Progenitor cell of endocrine pancreas (in vitro differentiated cells): ENCODE measurements at places on chromosomes 12 and 14.

- H3K27me3 ChIP-seq, result no peaks in the 10 kb centered on the region
- no peak overlapping the region for H3K4me3 ChIP-seq
- H3K36me3 ChIP-seq, result peaks cover 20% of the 10 kb centered on the region
These were observed 270.3 kb downstream of the CCDC91 start for GRCh38 chr12:28460420-28461130.

DNA sequence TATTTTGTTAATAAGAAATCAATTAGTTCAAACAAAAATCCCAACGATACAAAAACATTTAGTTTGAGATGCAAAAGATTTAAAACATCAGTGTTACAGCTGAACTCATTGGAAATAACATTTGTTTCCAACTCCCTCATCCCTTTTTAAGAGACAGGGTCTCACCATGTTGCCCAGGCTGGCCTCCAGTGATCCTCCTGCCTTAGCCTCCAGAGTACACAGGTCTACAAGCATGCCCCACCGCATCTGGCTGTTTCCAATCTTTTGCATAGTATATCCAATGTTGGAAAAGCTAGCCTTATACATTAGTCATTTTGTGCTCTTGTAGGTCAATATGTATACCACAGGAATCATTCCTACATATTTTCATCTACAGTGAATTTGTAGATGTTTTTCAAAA is 11.5 kb downstream of the RSRC2 start:
- no peaks in the 10 kb centered on the region for H3K4me1 ChIP-seq
- peaks cover 38% of the 10 kb centered on the region for H3K36me3 ChIP-seq
- no peaks in the 10 kb centered on the region for H3K27me3 ChIP-seq
- no peak for DNase-seq
- no peak overlapping the region for H3K4me3 ChIP-seq
- H3K27ac ChIP-seq, result peak overlapping the region; percentile 23

DNA sequence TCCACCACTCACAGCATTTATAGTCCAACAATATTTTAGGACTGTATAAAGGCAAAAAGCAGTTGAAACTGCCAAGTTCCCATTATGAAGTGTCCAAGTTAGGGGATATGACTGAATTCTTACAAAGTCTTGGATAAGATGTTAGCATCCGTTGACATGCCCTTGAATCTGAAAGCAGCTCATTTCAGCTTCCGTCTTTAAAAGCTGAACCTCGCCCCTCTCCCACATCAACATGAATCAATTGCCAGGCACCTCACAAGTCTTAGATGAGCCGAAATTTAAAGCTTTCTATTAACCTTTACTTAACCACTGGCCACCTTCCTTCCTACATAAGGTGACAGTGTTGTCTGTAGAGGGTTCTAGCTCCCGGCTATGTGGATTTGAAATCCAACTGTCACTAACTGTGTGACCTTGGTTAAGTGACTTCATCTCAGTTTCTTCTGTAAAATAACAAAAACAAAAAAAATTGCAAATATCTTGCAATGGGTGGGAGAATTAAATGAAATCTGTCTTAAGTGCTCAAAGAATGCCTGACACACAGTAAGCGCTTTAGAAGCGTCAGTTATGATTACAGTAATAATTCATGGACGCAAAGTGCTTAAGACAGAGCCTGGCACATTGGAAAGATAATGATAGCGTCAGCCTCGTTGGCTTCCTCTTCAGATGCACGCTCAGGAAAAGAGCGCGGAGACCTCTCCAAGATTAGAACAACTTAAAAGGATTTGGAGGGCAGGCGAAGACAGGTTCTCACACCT is 1.2 kb downstream of the PPP1CC start:
- peak overlapping the region; percentile 97 for H3K27ac ChIP-seq
- peaks cover 42% of the 10 kb centered on the region for H3K4me1 ChIP-seq
- peak overlapping the region; percentile 96 for H3K4me3 ChIP-seq
- peaks cover 2% of the 10 kb centered on the region for H3K36me3 ChIP-seq
- peaks cover 8% of the 10 kb centered on the region for H3K27me3 ChIP-seq

DNA sequence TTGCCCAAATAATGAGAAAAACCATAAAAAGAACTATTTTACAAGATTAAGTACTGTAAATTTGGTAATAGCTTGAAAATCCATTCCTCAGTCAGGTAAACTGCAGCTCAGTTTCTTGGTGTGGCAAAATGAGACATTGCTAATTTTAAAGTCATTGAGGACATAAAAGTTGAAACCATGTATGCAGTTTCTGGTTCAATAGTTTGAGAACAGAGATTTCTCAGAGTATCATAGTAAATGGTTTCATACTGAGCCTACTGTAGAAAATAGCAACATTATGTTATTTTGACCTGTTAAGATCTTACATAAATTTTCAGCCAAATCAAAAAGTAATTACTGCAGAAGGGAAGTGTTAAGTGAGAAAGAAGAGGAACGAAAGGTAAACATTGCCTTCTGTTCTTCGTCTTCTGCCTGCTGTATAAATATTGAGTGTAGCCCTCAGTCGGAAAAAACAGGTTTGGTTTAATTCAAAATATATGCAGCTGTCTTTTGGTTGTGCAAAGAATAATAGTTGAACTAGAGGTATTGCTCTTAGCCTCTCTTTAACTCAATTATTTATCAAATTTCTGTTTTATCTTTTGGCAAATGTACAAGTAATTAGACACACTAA is 119.6 kb downstream of the SYNE2 start:
- H3K36me3 ChIP-seq, result peaks cover 11% of the 10 kb centered on the region
- no peak for DNase-seq
- H3K27ac ChIP-seq, result no peak overlapping the region

GRCh38 chr12:42119085-42119633 is 25.5 kb downstream of the GXYLT1 start:
- H3K36me3 ChIP-seq, result peaks cover 29% of the 10 kb centered on the region
- no peak overlapping the region for H3K4me3 ChIP-seq
- H3K27ac ChIP-seq, result no peak overlapping the region

DNA sequence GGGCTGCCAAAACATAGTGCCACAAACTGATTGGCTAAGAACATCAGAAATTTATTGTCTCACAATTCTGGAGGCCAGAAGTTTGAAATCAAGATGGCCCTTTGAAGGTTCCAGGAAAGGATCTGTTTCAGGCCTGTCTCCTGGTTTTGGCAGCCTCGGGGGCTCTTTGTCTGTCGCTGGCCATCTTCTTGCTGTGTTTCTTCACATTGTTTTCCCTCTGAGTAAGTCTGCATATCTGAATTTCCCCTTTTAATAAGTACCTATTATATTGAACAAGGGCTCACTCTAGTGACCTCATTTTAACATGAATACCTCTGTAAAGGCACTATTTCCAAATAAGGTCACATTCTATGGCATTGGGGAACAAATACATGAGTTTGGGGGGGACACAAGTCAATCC is 467.1 kb upstream of the MGAT4C start:
- no peaks in the 10 kb centered on the region for H3K27me3 ChIP-seq
- no peak overlapping the region for H3K4me3 ChIP-seq
- H3K4me1 ChIP-seq, result no peaks in the 10 kb centered on the region

DNA sequence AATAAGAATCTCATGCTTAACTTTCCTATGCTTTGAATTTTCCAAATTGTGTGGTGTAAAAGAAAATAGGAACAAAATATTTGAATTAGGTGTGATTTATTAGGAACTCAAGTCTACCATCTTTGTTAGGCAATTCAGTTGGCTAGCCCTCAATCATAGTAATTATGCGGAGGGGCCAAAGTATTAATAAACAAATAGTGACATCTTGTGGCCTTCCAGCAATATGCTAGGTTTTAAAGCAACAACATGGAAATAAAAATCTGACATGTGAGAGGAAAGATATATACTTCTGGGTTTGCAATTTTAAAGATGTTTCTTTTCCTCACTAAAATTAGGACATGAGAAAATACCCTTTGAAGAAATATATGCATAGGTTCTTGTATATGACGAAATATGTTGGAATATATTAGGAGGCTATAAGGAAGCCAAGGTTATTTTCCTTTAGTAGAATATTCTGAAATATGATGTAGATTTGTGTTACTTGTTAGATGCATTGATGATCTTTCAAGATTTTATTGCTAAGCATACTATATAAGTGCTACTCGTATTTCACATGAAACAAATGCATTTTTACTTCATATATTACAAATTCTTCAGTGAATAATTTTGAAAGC is 200.4 kb downstream of the PTPRO start:
- peaks cover under 1% of the 10 kb centered on the region for H3K36me3 ChIP-seq
- H3K27me3 ChIP-seq, result peaks cover 7% of the 10 kb centered on the region
- peaks cover 5% of the 10 kb centered on the region for H3K4me1 ChIP-seq
- H3K27ac ChIP-seq, result no peak overlapping the region
- H3K4me3 ChIP-seq, result no peak overlapping the region

GRCh38 chr12:54991161-54991990 is 6.8 kb upstream of the TESPA1 start:
- H3K4me3 ChIP-seq, result no peak overlapping the region
- no peaks in the 10 kb centered on the region for H3K36me3 ChIP-seq
- H3K27ac ChIP-seq, result no peak overlapping the region
- DNase-seq, result no peak
- peaks cover 4% of the 10 kb centered on the region for H3K27me3 ChIP-seq

- no peaks in the 10 kb centered on the region for H3K36me3 ChIP-seq
- no peak overlapping the region for H3K4me3 ChIP-seq
- peaks cover 60% of the 10 kb centered on the region for H3K27me3 ChIP-seq
- no peak for DNase-seq
- peaks cover 10% of the 10 kb centered on the region for H3K4me1 ChIP-seq
- H3K27ac ChIP-seq, result peak overlapping the region; percentile 53
These were observed 14.4 kb downstream of the CD9 start for GRCh38 chr12:6214633-6215032.

DNA sequence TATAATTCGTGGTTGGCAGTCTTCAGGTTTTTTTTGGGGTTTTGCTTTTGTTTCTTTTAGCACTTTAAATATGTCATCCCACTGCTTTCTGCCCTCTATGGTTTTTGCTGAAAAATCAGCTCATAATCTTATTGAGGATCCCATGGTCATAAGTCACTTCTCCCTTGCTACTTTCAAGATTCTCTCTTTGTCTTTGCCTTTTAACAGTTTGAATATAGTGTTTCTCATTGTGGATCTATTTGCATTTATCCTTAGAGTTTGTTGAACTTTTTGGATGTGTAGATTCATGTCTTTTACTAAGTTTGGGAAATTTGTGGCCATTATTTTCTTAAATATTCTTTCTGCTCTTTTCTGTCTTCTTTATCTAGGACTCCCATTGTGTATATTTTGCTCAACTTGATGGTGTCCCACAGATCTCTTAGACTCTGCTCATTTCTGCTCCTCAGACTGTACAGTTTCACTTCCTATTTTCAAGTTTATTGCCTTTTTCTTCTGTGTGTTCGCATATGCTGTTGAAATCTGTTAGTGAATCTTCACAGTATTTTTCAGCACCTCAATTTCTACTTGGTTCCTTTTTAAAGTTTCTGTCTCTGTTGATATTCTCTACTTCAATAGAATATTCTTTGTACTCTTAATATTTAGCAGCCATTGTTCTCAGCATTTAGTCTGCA is 70.8 kb downstream of the WNK1 start:
- no peaks in the 10 kb centered on the region for H3K4me1 ChIP-seq
- no peak for DNase-seq
- H3K27ac ChIP-seq, result no peak overlapping the region

DNA sequence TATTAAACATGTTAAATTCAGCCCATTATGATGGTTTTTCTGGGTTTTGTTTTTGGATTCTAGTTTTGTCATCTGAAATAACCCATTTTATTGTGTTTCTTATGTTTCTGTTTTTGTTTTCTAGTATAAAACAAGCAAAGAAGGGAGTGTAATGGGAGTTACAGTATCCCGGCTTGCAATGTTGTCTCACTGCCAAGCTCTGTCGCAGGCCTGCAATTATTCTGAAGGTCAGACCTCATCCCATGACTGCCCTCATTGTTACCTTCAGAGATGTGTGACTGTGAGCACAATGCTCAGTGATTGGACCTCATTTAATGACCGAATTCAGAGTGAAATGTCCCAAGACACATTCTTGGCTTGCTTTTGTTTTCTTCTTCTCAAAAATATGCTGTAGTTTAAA is 73.0 kb upstream of the ATF1 start:
- H3K27ac ChIP-seq, result no peak overlapping the region

DNA sequence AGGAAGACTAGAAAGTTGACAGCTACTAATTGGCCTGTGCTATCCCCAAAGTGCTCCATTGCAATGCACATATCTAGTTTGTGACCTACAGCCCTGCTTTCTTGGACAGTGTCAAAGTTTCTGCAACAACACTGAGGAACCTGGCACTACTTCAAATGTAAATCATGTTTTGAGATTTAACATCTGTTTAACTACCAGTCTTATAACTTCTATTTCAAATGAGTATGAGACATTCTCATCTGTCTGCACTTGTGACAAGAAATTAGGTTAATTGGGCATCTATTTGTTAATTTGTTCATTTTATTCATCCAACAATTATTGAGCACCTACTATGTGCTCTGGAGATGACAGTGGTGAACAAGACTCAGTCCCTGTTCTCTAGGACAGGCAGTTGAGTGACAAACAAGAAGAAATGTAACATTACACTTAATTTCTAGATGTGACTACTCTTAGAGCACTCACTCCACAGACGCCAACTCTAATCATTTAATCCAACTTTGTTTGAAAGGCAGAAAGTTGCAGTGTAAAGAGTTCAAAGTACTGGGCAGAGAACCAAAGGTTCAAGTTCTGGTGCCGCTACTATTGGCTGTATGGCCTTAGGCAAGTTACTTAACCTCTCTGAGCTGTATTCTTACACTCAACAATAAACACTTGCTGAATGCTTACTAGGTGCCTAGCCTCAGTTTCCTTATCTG is 74.8 kb downstream of the HECTD4 start:
- peaks cover 19% of the 10 kb centered on the region for H3K36me3 ChIP-seq
- no peak for DNase-seq
- H3K27ac ChIP-seq, result no peak overlapping the region
- H3K4me1 ChIP-seq, result peaks cover 20% of the 10 kb centered on the region

GRCh38 chr12:106910202-106910601 is 45.5 kb upstream of the TMEM263 start:
- H3K36me3 ChIP-seq, result no peaks in the 10 kb centered on the region
- no peak overlapping the region for H3K27ac ChIP-seq
- H3K4me1 ChIP-seq, result no peaks in the 10 kb centered on the region
- DNase-seq, result no peak
- H3K4me3 ChIP-seq, result no peak overlapping the region
- H3K27me3 ChIP-seq, result peaks cover 27% of the 10 kb centered on the region

- H3K27me3 ChIP-seq, result no peaks in the 10 kb centered on the region
- H3K27ac ChIP-seq, result no peak overlapping the region
- DNase-seq, result no peak
- peaks cover 8% of the 10 kb centered on the region for H3K36me3 ChIP-seq
- no peaks in the 10 kb centered on the region for H3K4me1 ChIP-seq
These were observed 7.0 kb upstream of the CCT2 start for GRCh38 chr12:69578283-69578682.

- DNase-seq, result no peak
- H3K4me3 ChIP-seq, result no peak overlapping the region
- H3K4me1 ChIP-seq, result no peaks in the 10 kb centered on the region
- H3K36me3 ChIP-seq, result peaks cover 30% of the 10 kb centered on the region
- H3K27ac ChIP-seq, result no peak overlapping the region
- H3K27me3 ChIP-seq, result no peaks in the 10 kb centered on the region
These were observed 38.6 kb upstream of the GPR68 start for GRCh38 chr14:91282954-91283645.
